Brain microvascular endothelial cell (primary cell): ENCODE measurements at places on chromosomes 5 and 9.

GRCh38 chr5:1744393-1745122 is 55.1 kb downstream of the MRPL36 start:
- DNase-seq: no peak

GRCh38 chr5:38715696-38716095 is 130.1 kb upstream of the OSMR start:
- DNase-seq: no peak

- DNase-seq: no peak
Observed at GRCh38 chr9:68983008-68983411, 30.9 kb downstream of the PRKACG start.

GRCh38 chr5:23007236-23007635 is 154.1 kb upstream of the CDH12 start:
- no peak for DNase-seq

GRCh38 chr9:28120184-28120583 is 546.9 kb upstream of the C9orf72 start:
- no peak for DNase-seq

- DNase-seq: no peak
Observed at GRCh38 chr9:106772523-106773290, 90.3 kb upstream of the ZNF462 start.

- DNase-seq: no peak
Observed at GRCh38 chr9:107394264-107394663, 95.3 kb downstream of the KLF4 start.

DNA sequence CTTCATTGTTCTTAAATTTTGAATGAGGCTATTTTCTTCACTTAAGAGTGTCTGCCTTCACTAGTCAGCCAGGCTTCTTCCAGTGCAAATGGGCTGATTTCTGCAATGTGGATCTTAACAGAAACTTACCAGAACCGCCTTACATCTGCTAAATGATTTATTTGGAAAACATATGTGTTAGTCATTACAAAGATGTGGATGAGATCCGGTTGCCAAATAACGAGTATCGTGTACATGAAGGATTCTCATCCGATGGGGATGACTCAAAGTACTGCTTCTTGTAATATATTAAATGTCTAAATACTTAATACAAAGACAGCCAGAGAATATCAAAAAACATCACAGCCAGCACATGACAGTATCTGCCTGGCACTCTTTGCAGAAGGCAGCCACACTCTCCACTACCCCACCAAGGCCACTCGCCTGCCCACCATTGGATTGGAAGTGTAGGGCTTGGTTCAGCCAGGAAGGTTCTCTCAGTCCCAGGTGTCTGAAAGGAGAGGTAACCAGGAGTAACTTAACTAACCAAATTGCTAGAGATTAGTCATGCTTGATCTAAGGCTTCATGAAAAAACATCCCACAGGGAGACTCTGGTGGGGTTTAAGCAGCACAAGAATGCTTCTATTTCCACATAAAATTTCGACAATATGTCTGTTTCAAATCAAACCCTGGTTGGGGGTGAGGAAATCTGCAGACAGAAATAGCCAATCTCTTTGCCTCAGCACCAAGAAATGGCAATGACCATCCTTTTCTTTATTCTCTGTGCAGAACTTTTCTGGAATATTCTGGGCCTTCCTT is 174.8 kb downstream of the GADD45G start:
- DNase-seq: no peak

DNA sequence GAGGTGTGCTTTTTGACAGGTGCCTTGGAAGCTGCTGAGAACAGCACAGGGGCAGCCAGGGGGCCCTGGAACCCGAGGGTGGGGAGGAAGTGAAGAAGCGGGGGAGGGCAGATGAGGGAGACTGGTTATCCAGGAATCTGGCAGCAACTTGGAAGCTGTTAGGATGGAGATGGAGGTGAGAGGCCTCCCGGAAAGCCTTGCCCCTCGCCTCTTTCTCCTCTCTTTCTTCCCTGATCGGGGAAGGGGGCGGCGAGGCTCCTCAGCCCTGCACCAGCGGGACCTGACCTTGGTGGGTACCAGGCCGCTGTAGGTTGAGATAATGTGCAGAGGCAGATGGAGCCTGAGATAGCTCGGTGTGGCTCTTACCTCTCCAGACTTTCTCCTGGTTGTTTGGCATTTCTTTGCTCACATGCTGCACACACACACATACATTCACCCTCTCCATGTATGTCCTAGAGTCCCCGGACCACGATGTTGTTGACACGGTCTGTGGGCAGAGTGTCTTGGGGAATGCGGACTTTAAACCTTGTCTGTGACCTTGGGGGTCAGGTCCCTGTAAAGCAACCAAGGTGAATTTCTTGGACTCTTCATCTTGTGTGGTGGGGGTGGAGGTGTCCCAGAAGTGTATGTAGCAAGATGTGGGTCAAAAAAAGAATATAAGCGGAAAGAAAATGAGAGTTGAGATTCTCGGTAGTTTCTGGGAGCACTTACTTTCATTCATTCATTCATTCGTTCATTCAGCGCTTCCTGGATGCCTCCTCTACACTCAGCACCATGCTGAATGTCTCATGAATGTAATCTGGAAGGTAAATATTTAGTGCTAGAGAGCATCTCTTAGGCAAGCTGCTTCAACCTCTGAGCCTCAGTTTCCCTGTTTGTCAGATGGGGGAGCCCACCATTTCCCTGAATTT is 1.6 kb downstream of the WWC1 start:
- DNase-seq: no peak

- DNase-seq: no peak
Observed at GRCh38 chr5:11400316-11400715, 503.9 kb downstream of the CTNND2 start.

GRCh38 chr5:16780325-16780724 is 155.8 kb downstream of the MYO10 start:
- DNase-seq: no peak

DNA sequence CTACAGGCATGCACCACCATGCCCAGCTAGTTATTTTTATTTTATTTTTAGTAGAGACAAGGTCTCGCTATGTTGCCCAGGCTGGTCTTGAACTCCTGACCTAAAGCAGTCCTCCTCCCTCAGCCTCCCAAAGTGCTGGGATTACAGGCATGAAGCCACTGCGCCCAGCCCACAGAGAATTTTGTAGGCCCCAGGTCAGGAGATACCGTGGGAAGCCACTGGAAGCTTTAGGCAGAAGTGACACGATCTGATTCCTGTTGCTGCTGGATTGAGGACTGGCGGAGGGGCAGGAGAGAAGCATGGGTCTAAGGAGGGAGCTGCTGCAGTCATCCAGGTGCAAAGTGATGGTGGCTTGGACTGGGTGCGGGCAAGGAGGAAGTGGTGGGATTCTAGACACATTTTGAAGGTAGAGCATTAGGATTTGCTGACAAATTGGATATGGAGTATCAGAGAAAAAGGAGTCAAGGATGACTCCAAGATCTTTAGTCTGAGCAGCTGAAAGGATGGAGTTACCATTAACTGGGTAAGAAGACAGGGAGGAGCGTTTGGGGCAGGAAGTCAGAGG is 20.7 kb downstream of the TCF7 start:
- DNase-seq: no peak

GRCh38 chr9:16552252-16552651 is 318.2 kb downstream of the BNC2 start:
- no peak for DNase-seq

GRCh38 chr5:59487772-59488729 is 405.5 kb downstream of the PDE4D start:
- DNase-seq: peak; percentile 45

- DNase-seq: no peak
Observed at GRCh38 chr5:134784946-134785620, 26.5 kb downstream of the DDX46 start.
